ENCODE measurements at places on chromosomes 1 and 21.

- DNase-seq, result no peak
Measured at GRCh38 chr1:69406244-69406643, 161.5 kb upstream of the LRRC7 start.

DNA sequence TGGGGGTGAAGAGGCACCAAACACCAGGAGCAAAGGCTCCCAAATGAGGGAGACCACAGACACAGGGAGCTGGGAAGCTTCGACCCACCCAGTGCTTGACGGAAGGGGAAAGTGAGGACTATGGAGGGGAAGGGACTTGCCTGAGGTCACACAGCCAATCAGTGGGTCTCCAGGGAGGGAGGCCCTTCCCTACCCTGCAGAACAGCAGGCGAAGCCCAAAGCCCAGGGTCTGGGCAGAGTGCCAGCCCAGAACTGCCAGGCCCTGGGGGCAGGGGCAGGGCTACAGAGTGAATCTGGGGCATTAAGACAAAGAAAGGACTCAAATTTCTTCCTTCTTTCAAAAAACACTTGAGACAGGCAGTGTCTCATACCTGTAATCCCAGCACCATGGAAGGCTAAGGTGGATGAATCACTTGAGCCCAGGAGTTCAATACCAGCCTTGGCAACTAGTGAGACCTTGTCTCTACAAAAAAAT is 45.5 kb upstream of the ECE1 start:
- no peak for DNase-seq

GRCh38 chr1:230408971-230409370 is 17.2 kb downstream of the PGBD5 start:
- no peak for DNase-seq

DNA sequence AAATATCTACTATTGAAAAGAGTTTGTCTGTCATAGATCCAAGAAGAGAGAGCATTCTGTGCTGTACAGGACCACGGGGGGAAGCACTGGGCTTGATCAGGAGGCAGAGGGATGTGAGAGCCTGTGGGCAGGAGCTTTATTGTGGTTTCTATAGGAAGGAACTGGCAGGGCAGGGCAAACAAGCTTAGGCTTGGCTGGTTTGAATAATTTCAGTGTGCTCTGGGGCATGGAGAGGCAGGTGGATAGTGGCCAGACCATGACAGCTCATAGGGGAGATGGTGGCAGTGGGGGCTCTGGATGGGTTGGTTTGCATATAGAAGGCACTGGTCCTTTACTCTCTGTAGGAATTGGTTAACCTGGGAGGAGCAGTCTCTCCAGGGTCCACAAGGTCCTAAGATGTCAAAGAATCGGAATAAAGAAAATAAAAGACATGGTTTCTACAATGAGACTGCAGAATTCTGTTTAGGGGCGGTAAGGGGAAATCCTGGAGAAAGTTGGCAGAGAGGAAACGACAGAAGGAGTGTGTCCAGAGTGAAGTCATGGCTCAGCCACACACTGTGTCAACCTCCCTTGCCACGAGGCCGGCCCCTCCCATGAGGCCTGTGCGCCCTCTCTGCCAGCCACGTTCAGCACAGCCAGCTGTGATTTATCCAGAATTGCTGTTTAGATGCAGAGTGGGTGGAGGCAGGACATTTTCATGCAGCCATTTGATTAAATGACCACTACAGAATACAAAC is 81.7 kb upstream of the PGBD5 start:
- no peak for DNase-seq

DNA sequence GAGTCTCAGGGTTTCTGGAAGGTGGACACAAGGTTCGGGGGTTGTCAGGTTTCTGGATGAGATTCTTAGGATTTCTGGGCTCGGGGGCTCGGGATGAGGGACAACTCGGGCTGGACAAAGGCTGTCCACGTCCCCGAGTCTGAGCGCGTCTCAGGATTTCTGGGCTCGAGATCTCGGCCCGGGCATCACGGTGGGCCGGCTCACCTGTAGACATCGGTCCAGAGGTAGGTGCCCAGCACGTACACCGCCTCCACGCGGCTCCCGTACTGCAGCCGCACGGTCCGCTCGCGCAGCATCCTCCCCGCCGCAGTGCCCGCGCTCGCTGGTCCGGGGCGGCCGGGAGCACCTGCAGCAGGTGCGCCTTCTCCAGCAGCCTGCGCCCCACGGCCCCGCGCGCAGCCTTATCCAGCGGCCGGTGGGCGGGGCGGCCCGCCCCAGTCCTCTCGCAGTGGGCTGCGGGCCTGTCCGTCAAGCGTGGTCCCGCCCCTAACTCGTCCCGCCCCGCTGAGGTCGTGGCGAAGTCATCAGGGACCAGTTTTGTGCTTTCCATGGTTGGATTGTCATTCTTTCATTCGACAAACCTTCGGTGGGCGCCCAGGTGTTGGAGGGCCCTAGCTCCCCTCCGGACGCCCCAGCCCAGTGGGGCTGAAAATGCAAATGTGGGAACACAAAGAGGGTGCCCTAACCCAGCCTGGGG is at the start of gene PADI2:
TSS of gene PADI2 (minus strand) at position 376 of the 697 bp plus-strand sequence. CDS start at position 296, 80 bp downstream.
- no peak for DNase-seq

GRCh38 chr1:194056169-194056568 is 869.8 kb upstream of the B3GALT2 start:
- no peak for DNase-seq

- DNase-seq, result peak; percentile 74
Measured at GRCh38 chr1:162854245-162854882, 6.6 kb downstream of the CCDC190 start.

DNA sequence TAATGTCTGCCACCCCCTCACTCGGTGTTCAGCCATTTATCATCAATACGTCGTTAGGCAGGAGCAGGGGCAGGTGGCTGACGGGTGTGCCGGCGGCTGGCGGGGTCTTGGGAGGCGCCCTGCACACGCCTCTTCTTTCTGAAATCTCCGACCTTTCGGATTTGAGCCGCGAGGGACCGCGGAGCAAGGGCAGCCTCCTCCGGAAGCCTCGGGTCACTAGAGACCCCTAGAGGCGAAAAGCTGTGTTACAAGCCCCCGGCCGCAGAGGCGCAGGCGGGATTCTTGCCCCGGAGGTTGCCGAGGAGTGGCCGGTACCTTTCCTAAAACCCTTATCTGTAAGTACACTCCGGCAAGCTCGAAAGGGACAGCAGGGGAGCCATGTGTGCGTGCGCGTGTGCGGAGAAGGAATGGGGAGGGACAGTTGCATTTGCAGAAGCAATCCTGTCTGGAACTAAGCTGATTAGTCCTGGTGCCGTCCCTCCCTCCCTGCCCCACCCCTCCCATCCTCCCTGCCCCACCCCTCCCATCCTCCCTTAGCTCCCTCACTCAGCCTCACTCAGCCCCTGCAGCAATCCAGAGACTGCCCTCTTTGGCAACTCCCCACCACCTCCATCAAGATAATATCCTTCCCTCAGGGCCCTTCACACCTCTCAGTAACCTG is 11.0 kb downstream of the BRINP2 start:
- peak; percentile 10 for DNase-seq

DNA sequence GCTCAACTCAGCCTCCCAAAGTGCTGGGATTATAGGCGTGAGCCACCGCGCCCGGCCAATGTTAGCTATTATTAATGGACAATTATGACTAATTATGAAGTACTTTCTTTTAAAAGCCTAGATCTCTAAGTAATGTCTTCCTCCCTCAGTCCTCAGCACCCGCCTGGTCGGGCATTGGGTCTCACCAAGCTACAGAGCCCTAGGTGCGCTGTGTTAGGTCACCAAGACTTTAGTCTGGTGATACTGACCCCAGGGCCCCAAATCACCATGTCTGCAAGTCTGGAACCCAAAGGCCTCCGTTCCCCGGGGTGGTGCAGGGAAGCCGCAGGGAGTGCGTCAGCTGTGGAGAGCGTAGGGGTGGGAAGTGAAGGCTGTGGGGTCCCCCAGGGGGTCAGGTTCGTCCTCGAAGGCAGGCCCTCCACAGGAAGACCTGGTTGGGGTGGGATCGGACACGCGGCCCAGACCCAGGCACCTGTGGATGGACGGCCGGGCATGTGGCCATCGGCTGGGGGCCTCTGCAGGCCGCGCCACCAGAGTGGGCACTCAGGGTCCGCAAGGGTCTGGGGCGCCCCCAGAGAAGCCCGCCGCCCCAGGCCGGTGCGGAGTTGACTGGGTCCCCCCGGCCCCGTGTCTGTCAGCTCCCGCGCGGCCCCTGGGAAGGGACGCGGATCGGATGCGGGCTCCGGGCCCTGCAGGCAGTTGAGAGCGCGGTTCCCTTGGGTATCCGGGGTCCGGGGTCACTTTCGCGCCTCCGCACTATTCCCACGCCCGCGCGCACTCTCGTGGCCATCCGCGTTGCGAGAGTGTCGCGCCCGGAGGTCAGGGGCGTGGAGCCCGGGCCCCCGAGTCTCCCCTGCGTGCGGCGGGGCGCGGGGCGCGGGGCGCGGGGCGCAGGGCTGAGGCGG is 710 bp upstream of the PDXK start:
- no peak for DNase-seq

GRCh38 chr1:78176448-78176847 is 130.7 kb downstream of the GIPC2 start:
- peak; percentile 28 for DNase-seq

DNA sequence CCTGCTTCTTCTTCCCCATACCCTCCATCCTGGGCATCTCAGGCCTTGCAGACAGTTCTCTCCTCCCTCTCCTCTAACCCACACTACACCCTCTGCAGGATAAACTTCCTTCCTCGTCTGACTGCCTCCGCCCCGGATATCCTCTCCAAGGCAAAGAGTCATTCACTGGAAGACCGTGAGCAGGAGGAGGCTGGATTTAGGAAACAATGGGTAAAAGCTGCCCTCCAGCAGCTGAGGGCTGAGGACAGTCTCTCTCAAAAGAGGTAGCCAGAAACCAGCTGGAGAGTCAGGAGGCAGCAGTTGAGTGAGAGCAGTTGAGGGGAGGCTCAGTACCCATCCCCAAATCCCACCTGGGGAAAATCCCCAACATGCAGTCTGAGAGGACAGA is 1.4 kb downstream of the CSRP1 start:
- DNase-seq, result no peak

DNA sequence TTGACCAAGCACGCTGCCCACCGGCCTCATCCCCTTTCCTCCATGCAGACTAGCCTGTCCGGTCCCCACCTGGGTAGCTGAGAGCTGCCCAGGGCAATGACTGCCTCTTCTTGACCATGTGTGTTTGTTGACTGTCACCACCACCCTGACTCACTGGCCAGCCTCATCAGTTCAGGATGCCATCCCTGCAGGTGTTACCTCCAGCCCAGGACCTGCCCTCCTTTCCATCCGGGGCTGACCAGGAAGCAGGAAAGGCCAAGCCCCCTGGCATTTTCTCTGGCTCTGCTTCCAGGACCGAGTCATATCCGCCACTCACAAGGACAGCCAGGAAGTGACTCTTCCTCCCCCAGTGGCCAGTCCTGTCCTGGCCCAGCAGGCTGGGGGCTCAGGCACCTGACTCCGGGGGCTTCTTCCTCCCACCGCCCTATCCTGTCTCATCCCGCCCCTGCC is 17.1 kb downstream of the EPHA2 start:
- DNase-seq, result no peak

GRCh38 chr1:162892906-162893611 is 32.1 kb upstream of the CCDC190 start:
- DNase-seq, result no peak

DNA sequence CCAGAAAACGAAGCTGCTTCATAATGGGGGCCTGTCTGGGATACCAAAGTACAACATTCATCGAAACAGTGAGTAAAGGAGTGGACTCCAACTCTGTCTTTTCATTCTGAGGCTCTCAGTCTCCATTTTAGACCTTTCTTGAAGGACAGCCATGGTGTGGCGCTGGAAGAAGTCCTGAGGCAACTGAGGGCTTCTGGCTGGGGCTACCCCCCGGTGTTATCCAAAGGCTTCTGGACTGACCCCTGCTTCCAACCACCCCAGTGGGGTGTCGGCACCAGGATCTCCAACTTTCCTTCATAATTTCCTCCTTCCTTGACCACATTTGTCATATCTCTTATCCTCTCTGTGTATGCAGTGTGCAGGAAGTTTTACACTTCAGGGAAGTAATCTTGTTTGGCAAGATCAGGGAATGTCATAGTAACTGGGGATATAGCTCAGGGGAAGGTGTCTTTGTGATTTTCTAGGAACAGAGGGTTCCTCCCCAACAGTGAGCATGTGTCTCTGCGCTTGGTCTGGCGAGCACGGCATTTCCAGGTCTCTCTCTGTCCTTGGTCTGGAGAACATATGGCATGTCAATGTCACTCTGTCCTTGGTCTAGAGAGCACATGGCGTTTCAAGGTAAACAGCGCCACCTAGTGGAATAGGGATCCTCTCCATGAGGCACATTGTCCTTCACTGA is 19.4 kb upstream of the BSDC1 start:
- DNase-seq, result peak; percentile 40

DNA sequence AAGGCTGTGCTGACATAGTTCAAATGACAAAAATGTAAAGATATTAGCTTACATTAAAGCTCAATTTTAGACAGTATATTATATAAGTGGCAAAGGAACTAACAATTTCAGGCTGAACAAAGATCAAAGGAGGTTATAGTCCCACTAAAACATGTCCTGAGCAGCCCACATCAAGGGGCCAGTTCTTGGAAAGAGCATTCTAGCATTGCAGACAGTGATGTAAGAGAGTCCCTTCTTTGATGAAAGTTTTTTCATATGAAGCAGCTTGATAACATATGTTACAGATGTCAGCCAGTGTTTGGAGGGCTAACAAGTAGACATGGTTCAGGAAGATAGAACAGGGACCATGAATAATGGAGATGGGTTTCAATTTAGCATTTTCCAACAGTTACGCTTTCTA is 301.7 kb downstream of the NTNG1 start:
- DNase-seq, result no peak

DNA sequence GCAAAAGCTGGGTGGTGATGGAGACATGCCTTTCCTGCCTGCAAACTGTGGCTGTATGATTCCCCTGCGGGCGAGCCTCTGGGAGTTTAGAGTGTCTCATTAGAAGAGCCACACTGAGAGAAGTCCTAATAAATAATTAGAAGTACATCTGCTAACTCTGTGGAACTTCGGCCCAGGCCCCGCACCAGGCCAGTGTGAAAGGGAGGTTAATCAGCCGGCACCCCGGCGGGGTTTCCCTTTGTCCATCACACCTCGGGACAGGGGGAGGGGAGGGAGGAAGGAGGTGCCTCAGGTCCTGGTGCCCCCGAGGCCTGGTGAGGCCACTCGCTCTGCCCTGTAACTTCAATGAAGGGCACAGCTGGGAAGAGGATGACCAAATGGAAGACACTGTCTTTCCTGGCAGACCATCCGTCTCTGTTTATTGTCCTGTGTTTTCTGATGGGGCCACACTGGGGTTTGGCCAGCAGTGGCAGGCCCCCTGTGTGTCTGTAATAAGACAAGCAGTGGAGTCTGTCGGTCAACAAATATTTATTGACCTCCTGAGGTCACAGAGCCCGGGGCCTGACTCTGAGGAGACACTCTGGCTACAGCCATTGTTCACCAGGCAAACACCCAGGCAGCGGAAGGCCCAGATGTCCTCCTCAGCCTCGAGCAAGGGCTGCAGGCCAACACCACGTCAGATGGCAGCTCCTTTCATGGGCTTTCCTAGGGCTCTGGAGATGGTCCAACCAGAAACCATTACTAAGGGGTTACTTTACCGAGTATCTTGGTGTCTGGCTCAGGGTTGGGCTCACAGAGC is 267.5 kb upstream of the RAB4A start:
- DNase-seq, result no peak

GRCh38 chr1:53420341-53420740 is 38.9 kb upstream of the DMRTB1 start:
- no peak for DNase-seq

- no peak for DNase-seq
Measured at GRCh38 chr1:189269011-189269410, 1208.7 kb downstream of the BRINP3 start.

GRCh38 chr1:166113031-166113430 is 53.8 kb downstream of the FAM78B start:
- DNase-seq, result no peak
